ENCODE measurements at places on chromosomes 1 and 21. TPM values are rescaled to one million over a fixed set of nuclear protein-coding genes. Genes with fewer than 3 reads are reported as not detected.
A peak's percentile ranks its signal among the peaks of the same experiment; 100 is the strongest.

DNA sequence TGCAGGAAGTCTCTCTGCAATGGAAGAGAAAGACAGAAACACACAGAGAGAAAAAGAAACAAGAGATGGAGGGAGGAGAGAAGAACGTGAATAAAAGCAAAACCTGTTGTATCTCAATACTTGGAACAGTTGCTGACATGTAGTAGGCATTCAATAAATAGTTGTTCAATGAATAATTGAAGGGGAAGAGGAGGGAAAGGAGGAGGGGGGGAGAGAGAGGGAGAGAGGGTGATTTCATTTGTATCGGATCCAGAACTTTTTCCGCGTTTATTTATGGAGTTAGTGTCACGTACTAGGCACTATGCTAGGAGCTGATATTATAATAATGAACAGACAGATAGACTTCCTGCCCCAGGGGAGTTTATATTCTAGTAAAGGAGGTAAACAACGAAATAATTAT, 144.1 kb downstream of the OMA1 start:
- no peaks in the 10 kb centered on the region for H3K36me3 ChIP-seq
- no peak overlapping the region for H3K4me3 ChIP-seq
- no peak overlapping the region for H3K27ac ChIP-seq
- no peak for DNase-seq

- no peak overlapping the region for H3K4me3 ChIP-seq
- no peak for DNase-seq
- H3K27me3 ChIP-seq = no peaks in the 10 kb centered on the region
- H3K4me1 ChIP-seq = no peaks in the 10 kb centered on the region
- H3K36me3 ChIP-seq = peaks cover 10% of the 10 kb centered on the region
These were observed 91.1 kb downstream of the TRIM11 start for GRCh38 chr1:228315484-228315944.

- H3K36me3 ChIP-seq = no peaks in the 10 kb centered on the region
- no peak overlapping the region for H3K4me3 ChIP-seq
- DNase-seq = no peak
- H3K4me1 ChIP-seq = no peaks in the 10 kb centered on the region
These were observed 16.0 kb upstream of the LRIG2 start for GRCh38 chr1:113057006-113057405.

DNA sequence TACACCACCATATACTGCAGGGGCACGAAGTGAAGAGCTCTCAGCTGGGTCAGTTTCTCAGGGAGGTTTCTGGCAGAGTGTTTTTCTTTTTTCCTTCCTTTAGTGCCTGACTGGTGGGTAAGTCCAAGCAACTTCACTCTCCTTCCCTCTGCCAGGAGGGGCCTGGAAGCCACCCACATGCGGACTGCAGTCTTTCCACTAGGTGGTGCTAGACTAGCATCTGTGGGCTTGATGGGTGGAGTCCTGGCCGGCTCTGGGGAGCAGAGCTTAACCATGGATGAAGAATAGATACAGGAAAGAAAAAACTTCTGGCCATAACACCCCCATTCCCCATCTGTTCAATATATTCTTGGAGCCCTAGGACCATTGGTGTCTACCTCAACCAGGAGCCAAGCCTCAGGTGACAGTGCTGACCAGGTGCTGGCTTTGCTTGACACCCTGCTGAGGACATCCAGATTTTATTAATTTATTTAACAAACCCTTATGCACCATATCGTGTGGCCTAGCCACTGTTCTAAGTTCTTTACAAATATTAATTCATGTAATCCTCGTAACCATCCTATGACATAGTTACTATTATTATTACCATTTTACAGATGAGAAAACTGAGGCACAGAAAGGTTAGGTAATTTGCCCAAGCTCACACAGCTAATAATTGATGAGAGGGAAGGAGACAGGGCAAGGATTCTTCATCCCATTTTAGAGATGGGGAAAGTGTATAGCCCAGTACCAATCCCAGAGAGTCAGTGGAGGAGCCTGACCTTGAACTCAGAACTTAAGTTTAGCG, 126.7 kb upstream of the CSF3R start:
- no peaks in the 10 kb centered on the region for H3K36me3 ChIP-seq
- H3K4me3 ChIP-seq = no peak overlapping the region
- peak; percentile 72 for DNase-seq
- H3K27ac ChIP-seq = no peak overlapping the region

DNA sequence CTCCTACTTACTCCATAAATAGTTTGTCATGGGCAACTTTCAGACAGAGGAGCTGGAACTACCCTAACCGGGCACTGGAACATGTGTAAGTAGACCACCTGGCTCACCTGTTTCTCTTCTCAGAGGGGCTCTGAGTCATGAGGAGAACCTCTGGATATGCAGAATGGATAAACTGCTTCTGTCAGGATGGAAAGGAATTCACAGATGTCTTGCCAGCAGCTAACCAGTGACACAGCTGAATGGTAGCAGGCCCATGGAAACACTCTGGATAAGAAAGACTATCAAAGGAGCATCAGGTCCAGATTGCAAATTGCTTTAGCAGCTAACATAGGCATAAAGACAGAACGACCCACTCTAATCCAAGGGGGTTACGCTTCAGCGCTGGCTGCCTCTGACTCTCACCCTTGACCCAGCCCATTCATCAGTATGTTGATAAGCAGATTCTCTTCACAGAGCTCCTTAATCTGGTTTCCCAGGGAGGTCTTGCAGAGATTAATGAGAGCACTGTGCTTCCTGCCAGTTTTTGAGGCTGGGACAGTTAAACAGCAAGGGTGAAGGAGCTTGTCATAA, 54.2 kb downstream of the HIVEP3 start:
- H3K27ac ChIP-seq = no peak overlapping the region
- H3K4me1 ChIP-seq = peaks cover 56% of the 10 kb centered on the region
- no peak for DNase-seq
- H3K27me3 ChIP-seq = no peaks in the 10 kb centered on the region
- peaks cover 2% of the 10 kb centered on the region for H3K36me3 ChIP-seq

DNA sequence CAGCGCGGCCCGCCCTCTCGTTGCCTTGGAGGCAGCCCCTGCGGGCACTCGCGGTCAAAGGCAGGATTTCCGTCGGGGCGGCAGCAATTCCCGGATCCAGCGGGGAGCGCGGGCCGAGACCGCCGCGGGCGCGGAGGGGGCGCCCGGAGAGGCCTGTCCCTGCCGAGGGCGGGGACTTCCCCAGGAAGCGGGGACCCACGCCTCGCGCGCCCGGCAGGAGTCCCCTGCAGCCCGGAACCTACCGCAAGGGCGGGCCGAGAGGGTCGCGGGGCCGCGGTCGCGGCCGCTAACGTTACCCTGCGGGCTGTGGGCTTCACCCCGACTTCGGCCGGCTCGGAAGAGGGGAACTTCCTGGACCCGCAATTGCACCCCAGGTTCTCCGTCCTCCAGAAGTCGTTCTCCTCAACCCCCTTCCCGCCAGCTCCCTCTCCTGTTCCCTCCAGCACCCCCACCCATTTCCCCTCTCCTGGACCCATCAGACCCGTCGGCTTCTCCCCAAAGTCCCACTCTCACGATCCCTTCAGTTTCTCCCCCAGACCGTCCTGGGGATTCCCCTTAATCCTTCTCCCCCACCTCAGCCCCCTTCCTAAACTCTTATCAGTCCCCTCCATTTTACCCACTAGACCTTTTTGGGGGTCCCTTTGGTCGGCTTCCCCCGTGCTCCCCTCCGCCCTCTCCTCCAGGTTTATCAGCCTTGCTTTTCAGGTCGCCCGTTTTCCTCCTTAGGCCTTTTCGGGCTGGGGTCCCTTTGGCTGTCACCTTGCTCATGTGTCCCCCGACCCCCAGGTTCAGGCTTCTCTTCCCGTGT, 604 bp downstream of the FGR start:
- H3K36me3 ChIP-seq = no peaks in the 10 kb centered on the region
- H3K4me3 ChIP-seq = peak overlapping the region; percentile 39

DNA sequence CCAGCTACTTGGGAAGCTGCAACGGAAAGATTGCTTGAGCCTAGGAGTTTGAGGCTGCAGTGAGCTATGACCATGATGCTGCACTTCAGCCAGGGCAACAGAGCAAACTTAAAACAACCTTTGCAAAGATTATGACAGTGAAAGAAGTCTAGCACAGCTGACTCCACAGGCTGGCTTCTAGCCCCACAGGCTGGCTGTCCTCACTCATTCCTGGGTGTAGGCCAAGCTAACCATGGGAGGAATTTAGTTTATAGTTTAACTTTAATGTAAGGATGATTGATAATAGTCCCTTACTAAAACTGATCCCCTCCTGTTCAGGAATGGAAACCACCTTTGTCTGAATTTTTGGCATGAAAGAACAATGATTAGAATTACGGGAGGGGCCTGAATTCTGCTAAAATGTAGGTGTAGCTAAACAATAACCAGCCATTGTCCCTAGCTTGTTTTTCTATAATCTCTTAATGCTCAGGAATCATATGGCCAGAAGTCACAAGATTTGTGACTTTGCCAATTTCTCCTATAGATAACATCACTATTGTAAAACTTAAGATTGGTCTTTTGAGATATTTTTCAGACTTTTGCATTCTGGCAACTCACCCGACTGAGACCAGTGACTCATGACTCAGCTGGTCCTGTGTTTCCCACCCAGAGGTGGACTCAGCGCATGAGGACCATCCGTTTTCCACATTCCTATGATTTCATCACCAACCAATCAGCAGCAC, 28.1 kb upstream of the SGIP1 start:
- no peaks in the 10 kb centered on the region for H3K4me1 ChIP-seq
- no peaks in the 10 kb centered on the region for H3K36me3 ChIP-seq
- peaks cover 12% of the 10 kb centered on the region for H3K27me3 ChIP-seq
- no peak overlapping the region for H3K27ac ChIP-seq
- DNase-seq = no peak

- no peak for DNase-seq
- peaks cover 6% of the 10 kb centered on the region for H3K27me3 ChIP-seq
- no peaks in the 10 kb centered on the region for H3K36me3 ChIP-seq
- no peak overlapping the region for H3K4me3 ChIP-seq
- no peaks in the 10 kb centered on the region for H3K4me1 ChIP-seq
- no peak overlapping the region for H3K27ac ChIP-seq
These were observed 77.3 kb upstream of the AKT3 start for GRCh38 chr1:243927381-243927780.

DNA sequence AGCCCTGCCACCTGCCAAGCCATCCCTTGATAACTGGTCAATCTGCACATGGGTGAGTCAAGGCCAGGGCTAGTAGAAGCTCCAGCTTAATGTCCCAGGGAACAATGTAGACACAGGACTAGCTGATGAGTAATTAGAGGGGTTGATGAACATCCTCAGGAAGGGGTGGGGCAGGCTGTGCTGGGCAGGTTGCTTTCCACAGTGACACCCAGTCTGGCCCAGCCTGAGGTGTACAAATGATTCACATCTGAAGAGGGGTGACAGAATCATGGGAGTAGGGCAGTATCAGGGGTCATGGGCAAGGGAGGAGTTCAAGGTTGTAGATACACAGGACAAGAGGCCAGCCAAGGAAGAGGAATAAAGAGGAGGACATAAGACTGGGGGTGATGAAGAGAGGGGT, 4.3 kb downstream of the LPAR3 start:
- H3K27me3 ChIP-seq = peaks cover 15% of the 10 kb centered on the region
- no peaks in the 10 kb centered on the region for H3K36me3 ChIP-seq
- H3K4me1 ChIP-seq = peaks cover 15% of the 10 kb centered on the region
- H3K4me3 ChIP-seq = no peak overlapping the region
- DNase-seq = peak; percentile 14

DNA sequence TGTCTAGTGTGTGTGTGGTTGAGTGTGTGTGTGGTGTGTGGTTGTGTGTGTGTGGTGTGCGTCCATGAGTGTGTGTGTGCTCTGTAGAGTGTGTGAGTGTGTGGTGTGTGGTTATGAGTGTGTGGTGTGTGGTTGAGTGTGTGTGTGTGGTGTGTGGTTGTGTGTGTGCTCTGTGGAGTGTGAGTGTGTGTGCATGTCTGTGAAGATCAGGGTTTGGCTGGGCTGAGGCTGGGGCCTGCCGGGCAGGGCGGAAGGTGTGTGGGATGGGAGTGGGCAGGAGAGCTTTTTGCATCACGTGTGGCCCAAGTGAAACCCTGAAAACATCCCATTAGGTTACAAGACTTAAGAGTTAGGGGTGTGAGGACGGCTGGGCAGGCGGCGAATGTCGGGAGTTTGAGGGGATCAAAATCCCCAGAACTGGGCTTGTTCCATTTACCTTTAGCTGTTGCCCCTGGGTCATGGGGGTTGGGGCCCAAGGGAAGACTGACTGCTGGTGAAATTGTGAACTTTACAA, 2.9 kb upstream of the FCMR start:
- H3K27ac ChIP-seq = no peak overlapping the region
- DNase-seq = peak; percentile 59
- peaks cover 26% of the 10 kb centered on the region for H3K4me1 ChIP-seq
- H3K27me3 ChIP-seq = no peaks in the 10 kb centered on the region

GRCh38 chr1:65832296-65832695, 39.6 kb downstream of the PDE4B start:
- no peaks in the 10 kb centered on the region for H3K36me3 ChIP-seq
- no peak overlapping the region for H3K4me3 ChIP-seq
- no peak for DNase-seq
- no peak overlapping the region for H3K27ac ChIP-seq
- H3K4me1 ChIP-seq = peaks cover 4% of the 10 kb centered on the region
- H3K27me3 ChIP-seq = peaks cover 17% of the 10 kb centered on the region

- no peaks in the 10 kb centered on the region for H3K36me3 ChIP-seq
- peaks cover 5% of the 10 kb centered on the region for H3K27me3 ChIP-seq
- H3K4me1 ChIP-seq = no peaks in the 10 kb centered on the region
- H3K4me3 ChIP-seq = no peak overlapping the region
- H3K27ac ChIP-seq = no peak overlapping the region
- no peak for DNase-seq
These were observed 20.7 kb upstream of the ABCB10 start for GRCh38 chr1:229579059-229579673.

DNA sequence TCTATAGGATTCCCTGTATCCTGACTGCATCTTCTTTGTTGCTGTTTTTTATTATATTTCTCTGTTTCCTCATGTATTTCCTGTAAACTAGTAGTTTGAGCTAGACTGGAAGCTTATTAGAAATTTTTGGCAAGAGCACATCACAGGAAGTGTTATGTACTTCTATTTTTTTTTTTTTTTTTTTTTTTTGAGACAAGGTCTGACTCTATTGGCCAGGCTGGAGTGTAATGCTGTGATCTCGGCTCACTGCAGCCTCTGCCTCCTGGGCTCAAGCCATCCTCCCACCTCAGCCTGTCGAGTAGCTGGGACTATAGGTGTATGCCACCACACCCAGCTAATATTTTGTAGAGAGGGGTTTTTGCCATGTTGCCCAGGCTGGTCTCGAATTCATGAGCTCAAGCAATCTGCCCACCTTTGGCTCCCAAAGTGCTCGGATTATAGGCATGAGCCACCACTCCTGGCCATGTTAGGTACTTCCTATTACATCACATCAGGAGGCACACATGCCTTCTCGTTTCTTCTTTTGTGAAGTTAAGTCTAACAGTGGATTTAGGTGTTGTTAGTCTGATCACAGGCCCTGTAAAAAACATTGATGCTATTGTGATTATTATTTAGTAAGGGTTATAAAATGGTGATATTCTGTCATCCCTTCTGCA, 12.5 kb downstream of the C1orf21 start:
- peaks cover 10% of the 10 kb centered on the region for H3K27me3 ChIP-seq
- no peaks in the 10 kb centered on the region for H3K36me3 ChIP-seq
- no peak overlapping the region for H3K4me3 ChIP-seq
- no peaks in the 10 kb centered on the region for H3K4me1 ChIP-seq

GRCh38 chr1:83808536-83808935, 190.4 kb downstream of the TTLL7 start:
- H3K27me3 ChIP-seq = no peaks in the 10 kb centered on the region
- H3K27ac ChIP-seq = no peak overlapping the region
- no peaks in the 10 kb centered on the region for H3K36me3 ChIP-seq
- H3K4me3 ChIP-seq = no peak overlapping the region

Gene NFASC
- total RNA-seq = 0.48 TPM

Gene NUDT4B
- 0.41 TPM for total RNA-seq

Gene RIPK4
- total RNA-seq = 0.64 TPM

Gene PROK1
- not detected for total RNA-seq

Gene CRNN
- total RNA-seq = not detected

Gene BEND5
- 25.9 TPM for total RNA-seq

Gene FAM131C
- total RNA-seq = 0.23 TPM
